Stimulated activated CD8-positive, alpha-beta memory T cell treated with anti-CD3 and anti-CD28 coated beads, Interleukin-2, amount 100 ng/mL, for 1 hour (primary cell): ENCODE measurements at places on chromosomes 2 and 18.

DNA sequence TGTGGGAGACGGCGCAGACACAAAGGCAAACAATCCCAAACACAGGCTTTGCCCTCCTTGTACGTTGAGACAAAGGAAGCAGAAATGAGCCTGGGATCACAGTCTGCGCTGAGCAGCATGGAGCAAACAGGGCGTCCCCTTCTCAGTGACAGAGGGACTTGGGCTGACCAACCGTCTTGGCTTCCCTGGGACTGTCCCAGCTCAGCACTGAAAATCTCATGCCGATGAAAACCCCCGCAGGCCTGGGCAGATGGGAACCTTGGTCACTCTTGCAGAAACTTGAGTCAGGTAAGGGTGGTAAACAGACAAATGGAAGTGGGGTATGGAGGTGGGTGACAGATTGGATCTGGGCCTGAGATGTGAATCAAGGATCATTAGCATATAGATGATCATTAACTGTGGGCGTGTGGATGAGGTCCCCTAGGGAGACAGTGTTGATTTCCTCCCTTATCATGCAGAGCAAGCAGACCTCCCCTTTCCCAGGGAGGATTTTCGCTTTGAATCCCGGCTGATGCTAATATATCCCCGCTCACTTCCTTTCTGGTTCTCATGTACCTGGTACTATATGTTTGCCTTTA is 19.1 kb upstream of the SH3BP4 start:
- DNase-seq: no peak

DNA sequence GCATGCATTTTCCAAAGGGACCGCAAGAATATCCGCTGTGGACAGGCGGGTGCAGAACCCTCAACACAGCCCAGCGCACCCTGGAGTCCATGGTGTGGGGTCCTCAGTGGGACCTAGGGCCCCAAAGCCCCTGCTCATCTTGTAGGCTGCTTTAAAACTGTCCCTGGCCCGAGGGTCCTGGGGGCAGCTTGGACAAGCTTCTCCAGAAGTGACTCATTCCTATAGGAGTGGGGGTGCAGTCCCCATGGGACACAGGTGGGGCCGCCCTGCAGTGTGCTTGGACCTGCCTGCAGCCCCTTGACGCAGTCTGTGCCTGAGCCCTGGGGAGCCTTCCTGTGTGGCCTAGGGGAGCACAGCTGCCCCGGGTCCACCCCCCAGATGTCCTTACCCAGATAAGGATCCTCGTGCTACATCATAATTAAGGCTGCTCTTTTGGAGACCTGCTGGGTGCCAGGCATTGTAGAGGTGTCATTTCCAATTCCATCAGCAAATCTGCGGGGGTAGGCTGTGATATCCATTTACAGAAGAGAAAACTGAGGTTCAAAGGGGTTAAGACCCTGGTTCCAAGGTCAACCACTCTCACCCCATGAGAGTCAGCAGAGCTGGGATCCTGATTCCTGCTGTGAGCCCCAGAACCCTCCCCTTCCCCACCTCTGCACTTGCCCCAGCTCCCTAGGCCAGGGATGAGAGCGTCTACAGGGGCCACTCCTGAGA is 1.7 kb upstream of the HS6ST1 start:
- no peak for DNase-seq

- no peak for DNase-seq
These were observed 138.8 kb downstream of the BCL11A start for GRCh38 chr2:60414495-60415138.

- no peak for DNase-seq
These were observed 102.9 kb upstream of the SLC8A1 start for GRCh38 chr2:40554665-40555294.

DNA sequence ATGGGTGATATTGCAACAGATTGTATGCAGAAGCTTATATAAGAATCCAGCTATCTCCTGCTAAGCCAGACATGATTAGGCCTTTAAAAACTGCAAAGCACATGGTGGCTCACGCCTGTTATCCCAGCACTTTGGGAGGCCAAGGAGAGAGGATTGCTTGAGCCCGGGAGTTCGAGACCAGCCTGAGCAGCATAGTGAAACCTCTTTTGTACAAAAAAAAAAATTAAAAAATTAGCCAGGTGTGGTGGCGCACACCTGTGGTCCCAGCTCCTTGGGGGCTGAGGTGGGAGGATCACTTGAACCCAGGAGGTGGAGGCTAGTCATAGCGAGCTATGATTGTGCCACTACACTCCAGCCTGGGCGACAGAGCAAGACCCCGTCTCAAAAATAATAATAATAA is 204.6 kb downstream of the TNS1 start:
- no peak for DNase-seq
